ENCODE measurements at places on chromosomes 12 and 14.

GRCh38 chr12:28367993-28368392, 177.7 kb downstream of the CCDC91 start:
- DNase-seq = no peak

DNA sequence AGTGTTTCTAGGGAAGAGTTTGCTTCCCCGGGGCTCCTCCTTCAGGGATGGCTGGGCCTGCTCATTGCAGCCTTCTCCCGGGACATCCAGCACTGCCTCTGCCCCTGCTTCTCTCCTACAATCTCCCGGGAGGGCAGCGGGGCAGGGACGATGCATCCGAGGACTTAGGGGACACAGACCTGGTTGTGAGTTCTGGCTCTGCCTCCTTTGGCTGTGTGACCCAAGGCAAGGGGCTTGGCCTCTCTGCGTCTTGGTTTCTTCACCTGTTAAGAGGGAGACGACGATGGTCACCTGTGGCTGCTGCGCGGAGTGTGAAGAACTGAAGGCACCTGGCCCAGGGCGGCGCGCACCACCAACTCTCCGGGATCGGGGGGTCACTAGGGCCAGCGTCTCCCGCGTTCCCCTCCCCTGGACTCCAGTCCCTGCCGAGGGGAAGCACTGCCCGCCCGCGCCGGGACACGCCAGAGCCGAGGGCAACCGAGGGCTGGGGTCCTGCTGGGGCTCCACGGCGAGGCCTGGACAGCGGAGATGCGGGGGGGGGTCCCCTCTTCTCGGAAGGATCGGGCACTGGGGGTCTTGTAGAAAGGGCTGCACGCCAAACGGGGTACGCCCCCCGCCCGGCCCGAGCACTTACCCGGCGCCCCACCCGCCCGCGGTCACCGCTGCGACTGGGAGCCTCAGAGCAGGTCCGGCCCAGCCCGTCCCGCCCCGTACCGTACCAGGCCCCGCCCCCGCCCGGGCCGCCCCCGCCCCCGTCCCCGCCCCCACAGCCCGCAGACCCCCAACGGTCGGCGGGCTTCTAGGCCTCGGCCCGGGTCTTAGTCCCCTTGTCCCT, at the start of gene HVCN1:
Gene HVCN1, minus strand, starts transcription at position 670 of the 835 bp plus-strand sequence. CDS start 5,870 bp downstream, outside the sequence.
- DNase-seq = no peak

- DNase-seq = no peak
These were observed 74.2 kb upstream of the PYGL start for GRCh38 chr14:51018521-51018920.

DNA sequence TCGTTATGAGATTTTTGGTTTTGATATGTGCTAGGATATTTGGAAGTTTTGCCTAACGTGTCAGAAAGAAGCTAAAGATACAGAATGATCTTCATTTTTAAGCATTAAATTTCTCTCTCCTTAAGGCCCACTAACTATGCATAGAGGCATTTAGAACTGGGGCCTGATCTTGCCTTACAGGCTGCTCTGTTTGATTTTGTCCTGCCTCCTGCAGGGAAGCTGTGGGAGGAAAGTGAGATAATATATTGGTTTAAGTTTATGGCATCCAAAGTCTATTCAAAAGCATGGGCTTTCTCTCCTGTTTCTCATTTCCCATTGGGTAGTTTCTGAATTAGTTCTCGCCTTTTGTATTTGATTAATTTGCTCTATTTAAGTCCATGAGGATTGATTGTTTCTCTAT, 250.3 kb upstream of the FBXO33 start:
- DNase-seq = no peak

DNA sequence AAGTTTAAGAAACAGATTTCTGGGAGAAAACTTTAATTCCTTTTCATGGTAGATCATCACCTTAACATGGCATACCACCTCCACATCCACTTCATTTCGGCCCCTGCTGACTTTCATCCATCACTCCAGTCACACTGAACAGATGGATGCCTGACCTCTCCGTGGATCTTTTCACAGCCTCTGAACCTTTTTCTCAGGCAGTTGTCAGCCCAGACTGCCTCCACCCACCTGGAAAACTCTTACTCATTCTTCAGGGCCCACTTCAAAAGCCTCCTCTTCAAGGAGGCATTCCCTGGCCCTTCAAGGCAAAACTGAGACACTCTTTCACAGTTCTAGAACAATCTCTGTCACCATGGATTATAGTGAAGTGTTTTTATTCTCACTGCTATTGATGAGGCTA, 52.9 kb downstream of the GXYLT1 start:
- DNase-seq = no peak

GRCh38 chr12:113052326-113052725, 4.2 kb upstream of the DTX1 start:
- DNase-seq = no peak

DNA sequence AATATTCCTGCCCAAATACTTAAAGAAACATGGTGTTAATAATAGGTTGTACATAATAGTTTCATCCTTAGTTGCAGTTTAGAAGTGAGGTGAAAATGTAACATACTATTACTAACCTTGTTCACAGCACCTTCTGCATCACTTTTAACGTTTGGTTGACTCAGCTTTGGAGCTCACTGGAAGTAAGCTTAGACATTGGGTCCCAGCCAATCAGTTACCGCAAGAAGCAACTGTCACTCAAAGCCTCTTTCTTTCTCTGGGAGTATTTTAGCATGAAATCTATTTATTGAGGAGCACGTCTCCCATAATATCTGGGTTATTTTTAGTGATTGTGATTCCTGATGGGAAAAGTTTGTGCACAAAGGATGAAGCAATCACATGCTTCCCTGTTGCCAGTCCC, 472.6 kb downstream of the SNAPC1 start:
- DNase-seq = no peak

DNA sequence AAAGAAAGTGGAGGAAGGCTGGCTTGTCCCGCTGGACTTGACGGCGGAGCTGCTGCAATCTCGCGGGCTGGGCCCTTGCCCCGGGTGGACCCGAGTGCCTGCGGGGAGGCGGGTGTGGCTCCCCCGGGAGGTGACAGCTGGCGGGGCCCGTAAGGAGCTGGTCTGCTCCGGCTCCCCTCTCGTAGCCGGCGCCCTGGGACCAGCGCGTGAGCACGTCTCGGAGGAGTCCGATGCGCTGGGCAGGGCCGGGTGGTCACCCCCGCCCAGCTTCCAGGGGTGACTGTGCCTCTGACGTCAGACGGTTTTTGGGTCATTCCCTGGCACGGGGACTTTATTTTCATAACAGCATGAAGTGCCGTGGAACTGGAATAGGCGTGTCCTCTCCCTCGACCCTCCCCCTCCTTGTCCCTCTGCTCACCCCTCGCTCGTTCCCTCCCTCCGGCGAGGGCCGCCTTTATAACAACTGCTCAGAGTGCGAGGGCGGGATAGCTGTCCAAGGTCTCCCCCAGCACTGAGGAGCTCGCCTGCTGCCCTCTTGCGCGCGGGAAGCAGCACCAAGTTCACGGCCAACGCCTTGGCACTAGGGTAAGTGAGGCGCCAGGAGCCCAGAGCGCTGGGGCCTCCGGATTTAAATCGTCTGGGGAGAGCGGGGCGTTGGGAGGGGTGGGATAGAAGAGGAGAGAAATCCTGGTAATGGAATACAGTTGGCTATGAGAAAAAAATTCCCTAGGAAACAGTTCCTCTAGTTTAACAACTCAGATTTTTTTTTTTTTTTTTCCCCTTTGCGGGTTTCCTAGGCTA, at the start of gene GPRC5A:
Gene GPRC5A, plus strand, starts transcription at position 483 of the 801 bp plus-strand sequence. CDS start 16,688 bp downstream, outside the sequence.
- peak; percentile 93 for DNase-seq

GRCh38 chr14:34502545-34503225, 36.8 kb downstream of the EAPP start:
- DNase-seq = no peak

DNA sequence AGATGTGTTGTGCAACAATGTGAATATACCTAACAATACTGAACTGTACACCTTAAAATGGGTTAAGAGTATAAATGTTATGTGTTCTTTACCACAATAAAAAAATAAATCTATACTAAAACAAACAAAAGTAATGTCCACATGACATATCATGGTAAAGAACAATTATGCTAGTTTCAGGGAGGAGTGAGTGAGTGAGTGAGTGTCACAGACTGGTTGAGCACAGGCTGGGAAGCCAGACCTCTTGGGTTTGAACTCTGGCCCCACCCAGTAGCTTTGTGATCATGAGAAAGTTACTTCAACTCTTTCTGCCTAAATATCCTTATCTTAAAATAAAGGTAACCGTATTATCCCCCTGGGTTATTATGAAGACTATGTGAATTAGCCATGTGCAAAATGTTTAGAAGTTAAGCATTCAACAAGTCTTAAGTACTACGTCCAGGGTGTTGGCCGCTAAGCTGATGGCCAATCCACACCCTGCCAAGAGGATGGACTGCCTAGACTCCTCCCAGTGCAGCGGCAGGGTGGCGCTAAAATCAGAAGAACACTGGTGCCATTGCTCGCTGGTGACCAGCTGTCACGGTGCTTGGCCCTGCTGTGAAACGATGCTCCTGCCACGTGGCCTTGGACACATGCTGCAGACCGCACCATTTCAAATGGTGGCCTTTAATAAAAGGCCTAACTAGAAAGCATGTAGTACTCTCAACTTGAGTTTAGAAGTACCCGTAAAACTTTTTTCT, 7.3 kb downstream of the SLC2A13 start:
- no peak for DNase-seq

GRCh38 chr12:120500581-120500980, 4.7 kb downstream of the DYNLL1 start:
- no peak for DNase-seq

GRCh38 chr14:77909911-77910310, 110.0 kb downstream of the ADCK1 start:
- no peak for DNase-seq

- DNase-seq = no peak
These were observed 41.6 kb downstream of the RNF34 start for GRCh38 chr12:121441555-121441954.

- DNase-seq = no peak
These were observed 861 bp downstream of the IL26 start for GRCh38 chr12:68224613-68225285.

GRCh38 chr14:71119075-71119474, 211.8 kb downstream of the PCNX1 start:
- DNase-seq = no peak

DNA sequence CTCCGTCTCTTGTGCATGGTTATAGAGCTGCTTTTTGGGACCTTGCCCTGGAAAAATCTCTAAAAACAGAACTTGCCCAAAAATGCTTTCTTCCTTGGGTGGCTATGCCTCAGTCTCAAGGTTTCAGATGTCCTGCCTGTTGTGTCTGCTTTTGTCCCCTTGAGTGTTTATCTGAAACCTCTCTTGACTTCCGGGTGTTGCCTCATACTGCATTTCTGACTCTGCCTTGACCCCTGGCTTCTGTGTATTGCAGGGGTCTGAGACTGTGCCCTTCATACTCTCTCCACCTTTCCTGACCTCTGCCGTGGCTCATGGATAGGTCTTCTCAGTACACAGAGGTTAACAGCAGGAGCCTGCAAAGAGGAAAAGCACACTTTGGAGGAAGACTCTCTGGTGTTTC, 124.8 kb upstream of the NTF3 start:
- DNase-seq = no peak

DNA sequence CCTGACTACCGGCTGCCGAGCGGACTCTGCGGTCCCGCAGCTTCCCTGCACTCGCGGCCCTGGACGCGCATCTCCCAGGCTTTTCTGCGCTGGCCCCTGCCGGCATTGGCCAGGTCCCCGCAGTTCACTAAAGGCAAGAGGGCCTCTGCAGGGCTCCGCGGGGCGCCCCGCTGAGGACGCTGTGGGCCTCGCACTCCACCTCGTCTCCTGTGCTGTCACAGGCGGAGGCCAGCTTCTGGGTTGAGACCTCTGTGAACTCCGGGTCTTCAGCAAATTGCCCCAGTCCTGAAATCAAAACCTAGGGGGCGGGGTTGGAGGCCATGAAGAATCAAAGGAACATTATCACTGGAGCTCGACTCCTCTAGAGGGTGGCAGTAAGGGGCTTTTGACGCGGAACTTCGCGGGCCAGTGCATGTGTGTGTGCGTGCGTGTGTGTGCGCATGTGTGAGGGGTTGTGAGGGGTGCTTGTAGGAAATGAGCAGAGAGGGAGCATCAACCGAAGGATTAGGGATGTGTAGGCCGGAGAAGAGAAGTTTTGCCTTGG, 68.5 kb upstream of the CAPRIN2 start:
- no peak for DNase-seq

GRCh38 chr12:51359851-51360250, 13.4 kb upstream of the CELA1 start:
- DNase-seq = no peak

GRCh38 chr14:65255029-65255545, 152.8 kb upstream of the MAX start:
- peak; percentile 48 for DNase-seq

GRCh38 chr12:94621662-94622359, 28.5 kb downstream of the TMCC3 start:
- no peak for DNase-seq

GRCh38 chr12:94589591-94590001, 60.8 kb downstream of the TMCC3 start:
- DNase-seq = no peak

GRCh38 chr12:50192236-50192635, 25.1 kb upstream of the CERS5 start:
- no peak for DNase-seq

DNA sequence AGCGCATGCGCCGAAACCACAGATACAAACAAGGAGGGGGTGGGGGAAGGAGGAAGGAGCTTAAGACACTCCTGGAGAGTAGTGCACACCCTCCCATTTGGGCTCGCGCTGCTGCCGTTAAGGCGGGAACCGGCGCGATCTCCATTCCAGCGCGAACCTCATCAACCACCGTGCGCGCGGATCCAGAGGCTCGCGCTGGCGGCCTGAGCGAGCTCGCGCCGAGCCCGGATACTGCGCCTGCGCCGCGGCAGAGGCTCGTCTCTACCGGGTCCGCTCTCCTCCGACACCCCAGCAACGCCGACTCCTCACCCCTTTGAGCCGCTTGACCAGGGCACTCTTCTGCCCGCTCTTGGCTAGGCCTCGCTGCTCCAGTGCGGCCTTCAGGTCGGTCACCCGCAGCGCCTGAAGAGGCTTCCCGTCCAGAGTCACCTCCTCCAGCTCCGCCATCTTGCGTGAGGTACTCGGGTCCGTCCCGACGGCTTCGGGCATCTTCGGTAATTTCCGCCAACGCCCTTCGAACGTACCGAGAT, at the start of gene ACIN1:
Gene ACIN1, minus strand, starts transcription at position 471 of the 530 bp plus-strand sequence. Its CDS starts 24 bp downstream, at position 447.
- DNase-seq = peak; percentile 53

Measured in Panc1 (cell line).